ENCODE measurements at places on chromosomes 7 and 10. TPM values are rescaled to one million over a fixed set of nuclear protein-coding genes. Genes with fewer than 3 reads are reported as not detected.

The NPFFR1 gene
- total RNA-seq = 0.04 TPM

The PLEKHS1 gene
- 1.1 TPM for total RNA-seq

The SHH gene
- total RNA-seq = 0.08 TPM

The AKR1C8 gene
- not detected for total RNA-seq

The EMX2 gene
- total RNA-seq = 1.2 TPM

The DNAJC30 gene
- 2.3 TPM for total RNA-seq

DNA sequence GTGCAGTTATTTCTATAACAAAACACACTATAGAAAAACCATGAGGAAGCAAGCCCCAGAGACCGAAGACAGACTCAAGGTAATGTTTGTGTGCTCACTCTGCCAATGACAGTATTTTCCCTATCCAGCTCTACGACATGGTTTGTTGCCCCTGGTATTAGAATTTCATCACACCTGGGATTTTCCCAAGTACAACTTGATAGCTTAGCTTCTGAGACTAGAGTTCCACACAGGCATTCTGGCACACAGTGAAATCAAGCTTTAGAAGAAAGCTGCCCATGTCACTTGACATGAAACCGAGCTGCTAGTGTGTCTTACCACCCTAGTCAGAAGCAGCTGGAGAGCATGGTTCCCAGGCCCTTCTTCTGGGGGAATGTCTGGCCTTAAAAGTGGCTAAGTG, 44.1 kb upstream of the AKR1E2 start:
- no peak for ATAC-seq
- no peak overlapping the region for H3K27ac ChIP-seq
- H3K4me3 ChIP-seq = no peak overlapping the region

GRCh38 chr7:155483245-155483644, 25.3 kb downstream of the EN2 start:
- ATAC-seq = no peak
- H3K27me3 ChIP-seq = peaks cover 98% of the 10 kb centered on the region
- H3K36me3 ChIP-seq = no peaks in the 10 kb centered on the region
- H3K27ac ChIP-seq = no peak overlapping the region
- H3K4me1 ChIP-seq = no peaks in the 10 kb centered on the region

DNA sequence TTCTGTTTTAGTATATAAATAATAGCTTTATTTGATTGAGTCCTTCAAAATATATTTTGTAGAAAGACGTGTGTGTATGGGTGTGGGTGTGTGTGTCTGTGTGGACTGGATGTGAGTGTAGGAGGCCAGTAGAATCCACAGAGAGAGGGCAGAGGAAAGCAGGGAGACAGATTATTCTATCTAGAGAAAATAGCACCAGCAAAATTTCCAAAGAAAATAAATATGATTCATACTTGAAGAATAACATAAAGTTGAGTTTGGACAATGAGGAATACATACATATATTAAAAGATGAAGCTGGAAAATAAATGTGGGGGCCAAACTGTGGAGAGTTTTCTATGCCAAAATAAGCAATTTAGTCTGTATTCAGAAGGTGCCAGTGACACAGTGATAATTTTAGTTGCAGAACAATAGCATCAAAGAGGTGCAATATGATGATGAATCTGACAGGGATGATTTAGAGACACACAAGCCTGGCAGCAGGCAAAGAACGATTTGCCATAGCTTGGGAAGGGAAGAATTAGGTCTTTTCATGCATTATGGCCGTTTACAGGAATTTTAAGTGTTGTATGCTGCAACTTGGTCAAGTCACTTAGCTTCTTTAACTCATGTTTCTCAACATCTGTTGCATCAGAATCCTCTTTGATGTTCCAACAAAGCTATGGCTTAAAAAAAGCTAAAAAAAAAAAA, 121.3 kb downstream of the SEMA3A start:
- H3K4me3 ChIP-seq = no peak overlapping the region
- ATAC-seq = no peak
- H3K4me1 ChIP-seq = peaks cover 16% of the 10 kb centered on the region
- no peak overlapping the region for H3K27ac ChIP-seq
- H3K36me3 ChIP-seq = no peaks in the 10 kb centered on the region

DNA sequence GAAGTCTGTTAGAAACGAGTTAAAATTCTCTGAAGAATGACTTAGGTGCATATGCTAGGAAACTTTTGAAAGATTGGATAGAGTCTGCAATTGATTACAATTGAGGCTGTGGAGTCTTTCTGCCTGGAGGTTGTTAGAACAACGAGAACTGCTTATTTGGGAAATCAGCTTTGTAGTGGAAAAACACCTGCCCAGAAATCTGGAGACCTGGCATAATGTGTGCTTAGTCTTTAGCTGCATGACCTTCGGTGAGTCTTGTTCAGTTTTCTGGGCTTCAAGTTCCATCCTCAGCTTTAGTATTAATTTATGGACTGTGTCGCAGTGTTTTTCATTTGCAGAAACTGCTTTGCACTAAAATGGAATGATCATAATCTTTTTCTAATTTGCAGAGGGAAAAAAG, 31.7 kb downstream of the CCNY start:
- H3K27me3 ChIP-seq = no peaks in the 10 kb centered on the region
- no peak overlapping the region for H3K4me3 ChIP-seq
- H3K4me1 ChIP-seq = peaks cover 31% of the 10 kb centered on the region
- H3K36me3 ChIP-seq = no peaks in the 10 kb centered on the region
- no peak overlapping the region for H3K27ac ChIP-seq

GRCh38 chr7:44103923-44104859, at the start of gene AEBP1:
Gene AEBP1 (plus strand): TSS chr7:44104345. CDS start chr7:44104666, 321 bp downstream.
- no peaks in the 10 kb centered on the region for H3K27me3 ChIP-seq
- peak within 1 kb of the TSS; percentile 92 for H3K27ac ChIP-seq
- H3K4me3 ChIP-seq = peak within 1 kb of the TSS; percentile 37

- no peak overlapping the region for H3K4me3 ChIP-seq
- H3K36me3 ChIP-seq = peaks cover 66% of the 10 kb centered on the region
- H3K27ac ChIP-seq = peak overlapping the region; percentile 21
- H3K4me1 ChIP-seq = no peaks in the 10 kb centered on the region
Observed at GRCh38 chr7:38224392-38224791, 46.3 kb downstream of the STARD3NL start.

GRCh38 chr10:45582386-45582781, 90.2 kb downstream of the ZFAND4 start:
- no peak for ATAC-seq
- H3K27ac ChIP-seq = no peak overlapping the region
- H3K36me3 ChIP-seq = no peaks in the 10 kb centered on the region
- no peaks in the 10 kb centered on the region for H3K4me1 ChIP-seq

DNA sequence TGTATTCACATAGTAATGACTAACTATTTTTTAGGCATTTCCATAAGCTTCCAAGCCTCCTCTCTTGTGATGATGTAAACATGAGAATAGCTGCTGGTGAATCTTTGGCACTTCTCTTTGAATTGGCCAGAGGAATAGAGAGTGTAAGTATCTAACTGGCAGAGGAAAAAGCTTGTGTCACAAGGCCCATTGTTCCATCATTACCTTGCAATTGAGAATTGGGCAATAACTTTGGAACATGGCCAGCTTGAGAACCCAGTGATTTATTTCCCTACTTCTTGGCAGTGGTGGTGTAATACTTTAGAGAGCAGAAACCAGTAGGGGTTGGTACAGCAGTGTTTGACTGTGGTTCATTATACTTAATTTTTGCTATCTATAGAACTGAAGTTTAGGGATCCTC, 12.0 kb downstream of the IFRD1 start:
- ATAC-seq = peak; percentile 87
- H3K4me3 ChIP-seq = no peak overlapping the region
- peaks cover 6% of the 10 kb centered on the region for H3K36me3 ChIP-seq
- peaks cover 23% of the 10 kb centered on the region for H3K4me1 ChIP-seq

- ATAC-seq = no peak
- H3K4me3 ChIP-seq = no peak overlapping the region
- H3K4me1 ChIP-seq = peaks cover 39% of the 10 kb centered on the region
- H3K27me3 ChIP-seq = no peaks in the 10 kb centered on the region
- no peak overlapping the region for H3K27ac ChIP-seq
Observed at GRCh38 chr10:118032564-118032963, 14.2 kb downstream of the RAB11FIP2 start.

DNA sequence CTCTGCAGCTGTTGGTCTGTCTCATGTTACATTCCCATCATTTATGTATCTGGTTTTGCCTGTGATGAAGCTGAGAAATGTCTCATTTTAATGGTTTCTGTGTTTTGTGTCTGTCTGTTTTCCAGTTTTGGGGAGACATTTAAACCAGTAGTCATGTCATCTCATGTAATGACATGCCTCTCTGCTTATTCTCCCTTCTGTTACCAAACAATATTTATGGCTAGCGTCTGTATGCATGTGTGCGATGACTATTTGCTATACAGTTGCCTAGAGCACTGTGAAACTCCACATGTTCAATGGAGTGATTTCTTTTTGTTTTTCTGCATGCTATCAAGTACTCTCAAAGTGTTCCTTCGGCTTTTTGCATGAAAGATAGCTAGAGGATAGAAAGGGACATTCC, 132.0 kb downstream of the ST7 start:
- H3K4me3 ChIP-seq = no peak overlapping the region
- H3K4me1 ChIP-seq = no peaks in the 10 kb centered on the region
- no peak overlapping the region for H3K27ac ChIP-seq

DNA sequence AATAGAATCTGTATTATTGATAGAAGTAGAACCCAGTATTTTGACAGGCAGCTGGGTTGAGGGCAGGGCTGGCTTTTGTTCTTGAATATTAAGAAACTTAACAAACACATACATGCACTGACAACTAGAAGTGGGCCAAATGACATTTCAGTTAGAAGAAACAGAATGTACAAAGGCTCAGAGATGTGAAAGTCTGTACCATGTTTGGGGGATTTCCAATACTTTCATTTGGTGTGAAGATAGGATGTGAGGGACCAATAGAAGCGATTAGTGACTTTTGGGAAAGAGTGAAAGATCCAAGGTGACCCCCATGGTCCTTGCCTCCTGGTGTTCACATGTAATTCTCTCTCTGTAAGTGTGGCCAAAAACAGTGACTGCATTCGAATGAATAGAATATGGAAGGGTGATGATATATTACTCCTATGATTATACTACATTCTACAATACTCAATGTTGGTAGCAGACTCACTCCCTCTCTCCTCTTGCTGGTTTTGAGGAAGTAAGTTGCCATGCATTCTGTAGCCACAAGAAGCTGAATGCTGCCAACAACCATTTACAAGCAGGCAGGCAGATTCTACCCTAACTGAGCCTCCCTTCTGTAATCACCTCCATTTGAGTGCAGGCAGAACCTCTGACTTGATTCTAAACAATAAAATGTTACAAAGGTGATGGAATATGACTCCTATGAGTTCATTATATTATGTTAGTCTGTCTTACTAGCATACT, 151.4 kb downstream of the TMEM168 start:
- ATAC-seq = no peak
- H3K4me1 ChIP-seq = no peaks in the 10 kb centered on the region
- H3K4me3 ChIP-seq = no peak overlapping the region
- H3K36me3 ChIP-seq = no peaks in the 10 kb centered on the region

DNA sequence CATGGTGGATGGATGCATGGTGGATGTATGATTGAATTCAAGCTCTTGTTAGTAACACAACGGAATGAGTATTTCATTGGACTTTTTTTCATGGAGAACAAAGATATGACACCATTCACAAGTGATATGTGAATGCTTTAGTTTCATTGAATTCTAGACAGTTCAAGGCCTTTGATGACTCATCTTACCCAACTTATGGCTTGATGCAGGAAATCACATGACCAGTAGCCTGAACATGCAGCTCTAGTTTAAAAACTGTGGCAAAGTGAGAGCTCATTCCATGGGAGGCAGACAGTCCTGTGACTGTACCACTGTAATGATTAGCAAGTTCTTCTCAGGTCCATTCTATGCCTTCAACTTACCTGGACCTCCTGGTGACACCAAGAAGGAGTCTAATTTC, 1239.3 kb downstream of the TYW1 start:
- no peak overlapping the region for H3K4me3 ChIP-seq
- H3K27me3 ChIP-seq = no peaks in the 10 kb centered on the region
- no peaks in the 10 kb centered on the region for H3K4me1 ChIP-seq
- no peak for ATAC-seq

GRCh38 chr10:69643779-69644657, 14.0 kb downstream of the FAM241B start:
- no peak overlapping the region for H3K4me3 ChIP-seq
- H3K27me3 ChIP-seq = peaks cover 22% of the 10 kb centered on the region
- H3K36me3 ChIP-seq = no peaks in the 10 kb centered on the region
- no peak overlapping the region for H3K27ac ChIP-seq
- no peak for ATAC-seq

- no peak overlapping the region for H3K27ac ChIP-seq
- no peak for ATAC-seq
- no peaks in the 10 kb centered on the region for H3K27me3 ChIP-seq
- no peak overlapping the region for H3K4me3 ChIP-seq
- H3K4me1 ChIP-seq = peaks cover 13% of the 10 kb centered on the region
- H3K36me3 ChIP-seq = peaks cover 11% of the 10 kb centered on the region
Observed at GRCh38 chr7:1920881-1921280, 250.8 kb downstream of the ELFN1 start.

DNA sequence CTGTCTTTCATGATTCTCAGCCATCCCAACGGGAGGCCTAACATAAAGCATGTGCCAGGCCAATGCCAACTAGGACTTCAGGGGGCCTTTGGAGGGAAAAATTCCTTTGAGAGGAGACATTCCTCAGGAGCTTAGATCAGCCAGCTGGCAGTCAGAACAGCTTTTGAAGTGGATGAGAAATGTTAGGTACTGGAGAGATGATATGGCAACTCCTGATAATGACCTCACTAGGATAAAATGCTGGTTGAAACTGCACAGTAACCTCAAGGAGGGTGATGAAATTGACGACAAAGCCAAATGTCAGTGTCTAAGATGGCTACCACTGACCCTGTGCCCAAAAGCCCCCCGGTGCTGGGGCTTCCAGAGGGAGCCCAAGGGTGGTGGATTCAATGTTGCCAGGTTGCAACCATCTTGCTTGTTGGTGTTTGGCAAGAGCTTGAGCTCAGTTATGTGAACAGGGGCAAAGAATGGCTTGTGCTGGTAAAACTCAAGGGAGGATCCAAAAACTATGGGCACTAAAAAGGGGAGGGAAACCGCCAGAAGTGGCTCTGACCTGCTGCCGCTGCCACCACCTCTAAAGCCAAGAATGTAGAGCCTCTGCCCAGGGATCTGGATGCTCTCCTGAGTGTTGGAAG, 121.2 kb downstream of the UBE2H start:
- H3K36me3 ChIP-seq = peaks cover 38% of the 10 kb centered on the region
- ATAC-seq = peak; percentile 70
- H3K4me3 ChIP-seq = no peak overlapping the region

DNA sequence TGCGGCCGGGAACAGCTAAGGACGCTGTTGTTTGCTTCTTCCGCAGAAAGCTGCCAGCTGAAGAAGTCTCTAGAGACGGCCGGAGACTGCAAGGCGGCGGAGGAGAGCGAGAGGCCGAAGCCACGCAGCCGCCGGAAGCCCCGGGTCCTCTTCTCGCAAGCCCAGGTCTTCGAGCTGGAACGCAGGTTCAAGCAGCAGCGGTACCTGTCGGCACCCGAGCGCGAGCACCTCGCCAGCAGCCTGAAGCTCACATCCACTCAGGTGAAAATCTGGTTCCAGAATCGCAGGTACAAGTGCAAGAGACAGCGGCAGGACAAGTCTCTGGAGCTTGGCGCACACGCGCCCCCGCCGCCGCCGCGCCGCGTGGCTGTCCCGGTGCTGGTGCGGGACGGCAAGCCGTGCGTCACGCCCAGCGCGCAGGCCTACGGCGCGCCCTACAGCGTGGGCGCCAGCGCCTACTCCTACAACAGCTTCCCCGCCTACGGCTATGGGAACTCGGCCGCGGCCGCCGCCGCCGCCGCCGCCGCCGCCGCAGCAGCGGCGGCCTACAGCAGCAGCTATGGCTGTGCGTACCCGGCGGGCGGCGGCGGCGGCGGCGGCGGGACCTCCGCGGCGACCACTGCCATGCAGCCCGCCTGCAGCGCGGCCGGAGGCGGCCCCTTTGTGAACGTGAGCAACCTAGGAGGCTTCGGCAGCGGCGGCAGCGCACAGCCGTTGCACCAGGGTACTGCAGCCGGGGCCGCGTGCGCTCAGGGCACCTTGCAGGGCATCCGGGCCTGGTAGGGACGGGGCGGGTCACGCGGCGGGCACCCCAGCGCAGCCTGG, 2.4 kb downstream of the NKX2-3 start:
- H3K27me3 ChIP-seq = peaks cover 100% of the 10 kb centered on the region
- H3K4me3 ChIP-seq = peak overlapping the region; percentile 43
- H3K27ac ChIP-seq = no peak overlapping the region
- peak; percentile 25 for ATAC-seq

Data from gastroesophageal sphincter (tissue), 4 donors.